ENCODE measurements at places on chromosomes 3 and 15. TPM values are rescaled to one million over a fixed set of nuclear protein-coding genes. Genes with fewer than 3 reads are reported as not detected.

PCOLCE2 gene
- total RNA-seq = 58.2 TPM

CALML4 gene
- total RNA-seq = 0.99 TPM

DNA sequence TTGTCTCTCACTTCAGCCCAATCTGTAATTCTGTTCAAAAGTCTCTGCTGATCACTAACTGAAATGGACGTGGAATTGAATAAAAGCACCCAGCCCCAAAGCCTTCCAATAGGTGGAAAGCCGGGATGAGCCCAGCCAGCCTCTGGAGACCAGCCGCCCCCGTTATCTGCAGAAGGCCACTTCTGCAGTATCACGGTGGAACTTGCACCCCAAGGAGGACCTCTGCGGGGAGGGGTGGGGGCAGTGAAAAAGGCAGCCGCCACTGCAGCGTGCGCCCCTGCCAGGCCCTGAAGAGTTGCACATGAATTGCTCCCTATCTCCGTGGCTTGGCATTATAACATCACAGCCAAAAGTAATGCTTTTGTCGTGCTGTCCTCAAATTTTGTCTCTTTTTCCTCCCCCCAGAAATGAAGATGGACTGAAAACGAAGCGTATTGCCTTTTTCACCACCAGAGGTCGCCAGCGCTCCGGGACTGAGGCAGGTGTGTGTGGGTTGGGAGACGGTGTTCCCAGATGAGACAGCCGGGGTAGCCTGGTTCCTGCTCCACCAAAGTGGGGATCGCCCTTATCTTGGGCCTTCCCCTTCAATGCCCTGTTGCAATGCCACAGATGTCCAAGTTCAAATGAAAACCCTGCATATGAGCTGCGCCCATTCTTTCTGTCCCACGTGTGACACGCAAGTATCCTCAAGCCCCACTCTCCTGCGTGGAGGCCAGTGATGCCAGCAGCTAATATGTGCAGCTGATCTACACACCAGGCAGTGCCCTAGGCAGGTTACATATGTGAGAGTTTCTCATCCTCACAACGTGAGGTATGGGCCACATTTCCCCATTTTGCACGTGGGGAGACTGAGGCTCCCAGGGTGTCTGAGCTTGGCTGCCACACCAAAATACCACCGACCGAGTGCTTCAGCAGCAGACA lies 96.0 kb downstream of the LRRK1 start:
- peak; percentile 84 for DNase-seq

- DNase-seq = peak; percentile 78
These were observed 681 bp downstream of the PIK3CB start for GRCh38 chr3:138833899-138834595.

DNA sequence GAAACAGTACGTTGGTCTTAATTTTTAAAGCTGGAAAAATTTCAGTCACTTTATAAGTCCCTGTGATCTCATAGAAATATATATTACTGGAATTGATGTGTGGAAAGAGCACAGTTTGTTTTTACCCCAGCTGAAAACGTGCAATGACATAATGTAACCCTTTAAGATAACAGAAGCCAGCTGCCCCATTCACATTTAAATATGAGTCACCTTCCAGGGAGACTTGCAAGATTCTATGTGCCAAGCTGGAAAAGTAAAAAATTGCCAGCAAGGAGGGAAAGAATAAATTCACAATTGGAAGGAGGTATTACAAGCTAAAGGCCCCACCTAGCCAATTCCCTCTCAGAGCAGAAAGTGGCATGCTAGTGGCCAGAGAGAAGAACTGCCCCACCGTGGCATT lies 50.2 kb downstream of the SAMMSON start:
- DNase-seq = no peak

GRCh38 chr15:75229191-75230015 lies 27.7 kb downstream of the C15orf39 start:
- no peak for DNase-seq

DNA sequence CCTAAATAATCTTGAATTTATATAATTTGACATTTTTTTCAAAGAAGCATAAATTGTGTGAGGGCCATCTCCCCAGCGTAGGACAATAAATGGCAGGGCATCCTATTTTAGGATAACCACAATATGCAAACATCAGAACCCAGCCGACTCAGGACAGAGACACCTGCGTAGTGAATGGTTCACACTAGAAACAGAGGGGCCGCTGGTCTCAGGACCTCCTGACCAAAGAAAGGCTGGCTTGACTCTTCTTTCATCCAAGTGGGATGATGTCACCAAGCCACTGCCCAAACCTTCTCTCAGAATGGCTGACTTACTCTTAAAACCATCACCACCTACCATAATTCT lies 162.1 kb downstream of the FOXP1 start:
- no peak for DNase-seq

- peak; percentile 40 for DNase-seq
These were observed 7.7 kb downstream of the CCR2 start for GRCh38 chr3:46361408-46362283.

GRCh38 chr3:123791898-123792297 lies 92.2 kb downstream of the MYLK start:
- no peak for DNase-seq

- DNase-seq = no peak
These were observed 11.6 kb downstream of the CCNL1 start for GRCh38 chr3:157148196-157148889.

DNA sequence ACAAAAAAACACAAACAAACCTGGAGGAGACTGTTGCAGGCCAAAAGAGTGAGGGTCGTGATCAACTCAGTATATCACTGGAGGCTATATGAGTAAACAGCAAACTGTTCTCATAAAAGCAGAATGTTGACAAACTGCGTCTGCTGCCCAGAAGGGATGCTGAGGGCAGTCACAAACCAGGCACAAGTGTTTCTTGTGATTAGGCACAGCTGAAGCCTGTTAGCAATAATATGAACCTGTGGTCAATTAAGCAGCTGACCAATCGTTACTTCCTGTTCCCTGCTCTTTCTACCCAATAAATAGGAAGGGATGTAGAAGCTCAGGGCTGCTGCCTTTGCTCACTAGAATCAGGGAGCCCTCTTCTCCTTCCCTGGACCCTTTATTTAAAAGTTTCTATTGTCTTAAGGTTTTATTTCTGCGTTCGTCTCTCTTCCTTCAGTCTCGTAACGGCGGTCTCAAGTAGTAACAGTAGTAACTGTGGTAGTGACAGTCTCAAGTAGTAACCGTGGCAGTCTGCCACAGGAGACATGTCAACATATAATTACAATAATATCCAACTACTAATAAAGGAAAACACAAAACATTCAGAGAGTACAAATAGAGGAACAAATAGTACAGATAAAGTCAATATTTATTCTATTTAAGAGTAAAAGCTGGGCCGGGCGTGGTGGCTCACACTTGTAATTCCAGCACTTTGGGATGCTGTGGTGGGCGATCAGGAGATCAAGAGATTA lies 698.4 kb upstream of the CCDC54 start:
- no peak for DNase-seq
